OCI-LY7 (cell line): ENCODE measurements at places on chromosomes 7 and 10. TPM values are rescaled to one million over a fixed set of nuclear protein-coding genes. Genes with fewer than 3 reads are reported as not detected.

GRCh38 chr10:35822316-35822715, 180.2 kb upstream of the FZD8 start:
- DNase-seq = no peak

GRCh38 chr10:78992333-78992732, 76.4 kb upstream of the ZMIZ1 start:
- peak; percentile 86 for DNase-seq

DNA sequence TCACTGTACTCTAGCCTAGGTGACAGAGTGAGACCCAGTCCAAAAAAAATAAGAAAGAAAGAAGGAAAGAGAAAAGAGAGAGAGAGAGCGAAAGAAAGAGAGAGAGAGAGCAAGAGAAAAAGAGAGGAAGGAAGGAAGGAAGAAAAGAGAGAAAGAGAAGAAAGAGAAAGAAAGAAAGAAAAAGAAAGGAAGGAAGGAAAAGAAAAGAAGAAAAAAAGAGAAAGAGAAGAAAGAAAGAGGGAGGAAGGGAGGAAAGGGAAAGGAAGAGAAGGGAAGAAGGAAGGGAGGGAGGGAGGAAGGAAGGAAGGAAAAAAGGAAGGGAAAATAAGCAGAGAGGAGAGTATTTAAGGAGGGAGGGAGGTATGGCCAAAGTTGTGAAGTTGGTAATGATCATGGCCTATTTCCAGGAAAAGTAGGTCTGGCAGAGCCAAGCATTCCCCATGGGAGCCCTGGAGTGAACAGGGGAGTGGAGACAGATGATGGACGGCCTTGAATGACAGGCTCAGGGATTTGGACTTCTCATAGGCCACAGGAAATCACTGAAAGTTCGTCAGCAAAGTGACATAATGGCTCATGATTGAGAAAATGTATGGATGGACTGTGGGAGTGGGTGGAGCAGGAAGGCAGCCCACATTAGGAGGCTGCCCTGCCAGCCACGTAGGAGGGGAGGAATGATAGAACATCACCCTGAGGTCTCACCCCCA, 44.8 kb upstream of the CUX1 start:
- DNase-seq = no peak

- DNase-seq = no peak
Observed at GRCh38 chr10:120607710-120608703, 151.0 kb downstream of the PLPP4 start.

GRCh38 chr7:141460781-141461715, 90.2 kb upstream of the AGK start:
- no peak for DNase-seq

- DNase-seq = no peak
Observed at GRCh38 chr7:68722044-68722443, 876.2 kb upstream of the AUTS2 start.

- DNase-seq = no peak
Observed at GRCh38 chr10:538895-539294, 150.6 kb downstream of the DIP2C start.

- no peak for DNase-seq
Observed at GRCh38 chr7:129728875-129729467, 117.5 kb downstream of the NRF1 start.

- DNase-seq = no peak
Observed at GRCh38 chr7:42192851-42193461, 44.1 kb downstream of the GLI3 start.

- no peak for DNase-seq
Observed at GRCh38 chr7:106054971-106055532, 57.1 kb downstream of the SYPL1 start.

DNA sequence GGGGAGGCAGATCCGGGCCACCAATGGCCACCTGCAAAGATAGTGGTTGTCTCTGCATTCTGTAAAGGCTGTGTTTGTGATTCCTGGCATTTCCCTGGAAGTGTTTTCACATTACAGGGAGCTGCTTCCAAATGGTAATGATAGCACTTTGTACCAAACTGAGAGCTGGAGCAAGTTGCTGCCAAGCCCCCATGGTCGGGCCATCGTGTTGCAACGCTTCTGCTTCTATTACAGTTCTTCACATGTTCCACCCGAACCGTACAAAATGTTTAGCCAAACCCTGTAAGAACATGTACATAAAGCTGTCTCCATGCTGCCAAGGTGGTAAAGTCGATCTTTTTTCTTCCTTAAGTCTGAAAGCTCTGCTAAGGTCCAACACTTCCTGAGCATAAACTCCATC, 397.7 kb upstream of the NFE2L3 start:
- no peak for DNase-seq

- DNase-seq = no peak
Observed at GRCh38 chr10:89327803-89328441, at the start of gene IFIT3. Gene IFIT3, plus strand, starts transcription at chr10:89327997. Its CDS starts 77 bp downstream, at chr10:89328074.

DNA sequence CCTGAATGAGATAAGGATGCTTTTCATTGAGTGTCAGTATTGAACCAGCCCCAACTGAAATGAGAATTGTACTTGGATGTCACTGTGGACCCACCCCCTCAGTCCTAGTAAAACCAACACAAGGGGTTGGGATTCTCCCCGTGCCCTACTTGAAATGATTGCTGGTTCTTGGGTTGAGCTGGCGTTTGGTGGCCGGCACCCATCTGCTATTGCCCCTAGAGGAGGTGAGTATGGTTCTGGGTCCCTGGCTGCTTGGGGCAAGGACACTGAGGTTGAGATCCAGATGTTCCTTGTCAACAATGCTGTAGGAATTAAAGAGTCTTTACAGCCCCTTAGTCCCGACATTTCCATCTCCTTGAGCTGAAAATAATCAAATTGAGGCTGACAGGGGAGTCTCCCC, 170.0 kb upstream of the ZNF32 start:
- no peak for DNase-seq

GRCh38 chr10:128855618-128856428, 611.2 kb upstream of the MGMT start:
- no peak for DNase-seq

- DNase-seq = no peak
Observed at GRCh38 chr7:133845005-133845404, 282.1 kb upstream of the LRGUK start.

DNA sequence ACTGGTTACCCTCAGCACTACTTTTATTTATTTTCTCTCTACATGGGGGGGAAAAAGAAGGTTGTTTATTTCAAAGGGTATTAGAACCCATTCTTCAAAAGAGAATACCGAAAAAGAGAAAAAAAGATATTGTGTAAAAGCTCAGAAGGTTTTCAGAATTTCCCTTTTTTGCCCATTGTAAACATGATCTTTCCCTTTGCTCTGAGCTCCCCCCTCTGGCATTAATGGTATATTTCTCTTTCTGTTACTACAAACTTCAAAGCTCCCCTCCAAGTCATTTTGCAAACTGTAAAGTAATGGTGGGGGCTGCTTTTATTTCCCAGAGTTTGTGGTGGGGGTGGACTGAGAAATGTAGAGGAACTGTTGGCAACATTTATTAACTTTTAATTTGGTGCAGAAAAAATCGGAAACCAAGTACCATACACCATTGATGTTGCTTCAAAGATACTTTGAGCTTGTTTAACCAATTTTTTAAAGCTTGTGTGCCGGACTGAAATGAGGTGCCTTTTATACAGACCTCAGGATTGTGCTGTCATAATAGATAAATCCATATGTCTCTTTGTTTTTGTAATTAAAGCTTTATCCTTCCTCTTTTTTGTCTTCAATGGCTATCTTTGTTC, 181.5 kb downstream of the EXOC4 start:
- DNase-seq = peak; percentile 9

- DNase-seq = no peak
Observed at GRCh38 chr7:148270576-148270975, 320.0 kb upstream of the C7orf33 start.

GRCh38 chr10:8360365-8360764, 305.9 kb downstream of the GATA3 start:
- no peak for DNase-seq

- DNase-seq = no peak
Observed at GRCh38 chr10:988667-989545, 672 bp downstream of the GTPBP4 start.

GRCh38 chr10:32104181-32104580, 48.0 kb upstream of the KIF5B start:
- no peak for DNase-seq

DNA sequence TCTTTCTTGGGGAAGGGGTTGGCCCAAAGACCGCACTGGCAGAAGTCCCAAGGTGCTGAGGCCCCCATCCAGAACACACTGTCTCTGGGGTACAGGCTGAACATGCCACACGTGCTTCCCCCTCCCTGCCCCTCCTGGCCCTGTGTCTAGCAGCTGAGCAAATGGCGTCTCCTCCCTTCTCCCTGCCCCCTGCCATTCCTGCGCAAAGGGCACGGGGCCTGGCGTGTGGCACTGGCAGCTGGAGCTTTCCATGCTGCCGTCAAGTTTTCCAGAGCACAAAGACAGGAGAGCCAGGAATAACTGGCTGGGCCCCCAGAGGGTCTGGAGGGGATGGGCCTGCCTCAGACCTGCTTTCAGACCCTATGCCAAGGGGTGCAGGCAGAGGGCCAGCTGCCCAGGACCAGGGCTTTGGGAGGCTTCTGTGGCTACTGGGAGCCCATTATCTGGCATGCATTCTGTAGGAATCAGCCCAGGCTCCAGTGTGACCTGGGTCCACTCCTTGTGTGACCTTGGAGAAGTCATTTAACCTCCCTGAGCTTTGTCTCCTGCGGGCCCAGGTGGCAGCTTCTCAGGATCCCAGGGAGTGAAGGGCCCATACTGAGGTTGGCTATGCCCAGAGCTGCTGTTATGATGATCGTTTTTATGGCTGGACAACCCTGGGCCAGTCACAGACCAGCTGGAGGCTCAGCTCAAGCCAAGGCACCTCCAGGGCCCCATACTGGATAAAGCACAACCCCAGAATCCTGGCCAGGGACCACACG, 710 bp upstream of the LDB3 start:
- DNase-seq = no peak

DNA sequence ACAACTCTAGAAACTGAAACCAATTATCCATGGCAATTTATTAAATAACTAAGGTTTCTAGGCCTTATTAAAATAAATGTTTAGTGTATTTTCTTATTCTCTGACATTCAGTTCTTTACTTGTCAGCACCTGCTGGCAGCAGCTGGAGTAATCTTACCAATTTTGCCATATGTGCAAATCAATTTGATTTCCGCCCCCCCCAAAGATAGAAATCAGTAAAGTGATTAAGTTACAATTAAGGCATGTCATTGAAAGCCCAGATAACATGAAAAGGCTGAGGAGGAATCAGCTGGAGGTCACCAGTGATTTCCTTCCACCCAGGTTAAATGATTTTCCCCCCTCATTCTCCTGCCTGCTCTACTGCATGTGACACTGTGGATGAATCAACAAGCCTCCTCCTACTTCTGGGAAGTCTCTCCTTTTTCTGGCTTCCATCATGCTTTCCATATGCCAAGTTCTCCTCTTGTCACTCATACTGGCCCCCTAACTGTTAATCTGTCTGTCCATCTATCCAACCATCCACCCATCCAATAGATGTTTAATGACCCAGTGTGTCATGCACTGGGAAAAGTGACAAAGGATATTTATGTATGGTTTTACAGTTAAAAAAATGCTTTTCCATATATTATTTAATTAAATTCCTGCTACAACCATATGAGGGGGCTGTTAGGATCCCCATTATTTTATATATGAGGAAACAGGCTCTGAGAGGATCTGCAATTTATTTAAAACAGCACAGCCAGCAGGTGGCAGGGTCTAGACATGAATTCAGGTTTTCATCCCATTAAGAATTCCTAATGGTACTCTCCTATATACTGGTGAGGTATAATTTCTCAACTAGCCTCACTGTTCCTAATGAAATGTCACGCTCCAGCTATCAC, 116.5 kb downstream of the ATXN7L1 start:
- peak; percentile 33 for DNase-seq

GRCh38 chr10:93710333-93710909, 8.0 kb upstream of the FRA10AC1 start:
- no peak for DNase-seq

GRCh38 chr10:124152139-124153022, 59.0 kb upstream of the CHST15 start:
- DNase-seq = no peak

DNA sequence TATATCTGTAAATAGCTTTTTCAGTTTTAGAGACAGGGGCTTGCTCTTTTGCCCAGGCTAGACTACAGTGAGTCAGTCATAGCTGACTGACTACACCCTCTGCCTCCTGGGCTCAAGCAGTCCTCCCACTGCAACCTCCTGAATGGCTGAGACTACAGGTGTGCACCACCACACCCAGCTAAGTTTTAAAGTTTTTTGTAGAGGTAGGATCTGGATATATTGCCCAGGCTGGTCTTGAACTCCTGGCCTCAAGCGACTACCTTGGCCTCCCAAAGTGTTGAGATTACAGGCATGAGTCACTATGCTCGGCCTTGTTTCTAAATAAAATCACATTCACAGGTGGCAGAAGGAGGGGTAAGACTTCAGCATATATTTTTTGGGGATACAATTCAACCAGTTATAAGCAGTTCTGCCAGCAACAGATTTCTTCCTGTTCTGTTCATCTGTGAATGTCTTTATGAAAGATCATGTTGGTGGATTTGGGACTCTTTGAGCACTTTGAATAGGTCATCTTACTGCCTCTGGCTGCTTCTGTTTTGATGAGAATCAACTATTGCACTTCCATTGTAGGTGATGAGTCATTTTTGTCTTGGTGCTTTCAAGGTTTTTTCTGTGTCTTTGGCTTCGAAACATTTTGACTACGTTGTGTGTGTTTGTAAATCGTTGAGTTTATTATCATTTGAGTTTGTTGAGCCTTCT, 15.7 kb downstream of the RBM33 start:
- no peak for DNase-seq

DNA sequence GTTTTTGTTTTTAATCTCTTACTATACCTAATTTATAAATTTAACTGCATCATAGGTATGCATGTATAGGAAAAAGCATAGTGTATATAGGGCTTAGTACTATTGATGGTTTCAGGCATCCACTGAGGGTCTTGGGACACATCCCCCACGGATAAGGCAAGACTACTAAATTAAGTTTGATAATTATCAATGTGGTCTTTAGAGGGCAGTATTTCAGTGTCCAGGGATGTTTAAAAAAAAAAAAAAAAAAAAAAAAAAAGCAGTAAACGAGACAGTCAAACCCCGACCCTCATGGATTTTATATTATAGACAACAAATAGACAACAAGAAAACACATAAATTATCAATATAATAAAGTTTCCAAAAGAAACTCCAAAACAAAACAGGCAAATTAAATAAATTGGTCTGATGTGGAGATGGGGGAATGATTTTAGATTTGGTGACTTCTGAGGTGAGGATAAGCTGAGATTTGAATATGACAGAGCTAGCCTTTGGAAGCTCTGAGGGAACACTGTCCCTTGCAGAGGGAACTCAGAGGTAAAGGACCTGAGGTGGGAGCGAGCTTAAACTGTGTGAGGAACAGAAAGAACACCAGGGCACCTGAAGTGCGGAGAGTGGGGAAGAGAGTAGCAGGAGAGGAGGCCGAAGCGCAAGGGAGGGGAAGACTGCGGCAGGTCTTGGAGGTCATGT, 14.8 kb downstream of the ACSM6 start:
- peak; percentile 42 for DNase-seq

GRCh38 chr7:129134356-129134987, 10.0 kb upstream of the TSPAN33 start:
- no peak for DNase-seq

DRGX gene
- not detected in 2 replicates for total RNA-seq

UCMA gene
- total RNA-seq = not detected in 2 replicates

CCDC126 gene
- 14.2 and 15.5 TPM in 2 replicates for total RNA-seq

TRPV5 gene
- not detected in 2 replicates for total RNA-seq

RNF32 gene
- 3.6 and 3.9 TPM in 2 replicates for total RNA-seq

GBF1 gene
- total RNA-seq = 33.4 and 36.9 TPM in 2 replicates

UNCX gene
- not detected in 2 replicates for total RNA-seq

SPDYE16 gene
- total RNA-seq = 0.20 and 0.21 TPM in 2 replicates

VAX1 gene
- not detected in 2 replicates for total RNA-seq

DEPP1 gene
- not detected in 2 replicates for total RNA-seq

SLC13A4 gene
- not detected in 2 replicates for total RNA-seq

CALCR gene
- not detected in 2 replicates for total RNA-seq

LCOR gene
- total RNA-seq = 54.5 and 58.4 TPM in 2 replicates

OPN4 gene
- total RNA-seq = not detected in 2 replicates

GPER1 gene
- 44.7 and 75.9 TPM in 2 replicates for total RNA-seq
